Pons (tissue), 1 donor: ENCODE measurements at places on chromosomes 11 and 22.
A peak's percentile ranks its signal among the peaks of the same experiment; 100 is the strongest.

DNA sequence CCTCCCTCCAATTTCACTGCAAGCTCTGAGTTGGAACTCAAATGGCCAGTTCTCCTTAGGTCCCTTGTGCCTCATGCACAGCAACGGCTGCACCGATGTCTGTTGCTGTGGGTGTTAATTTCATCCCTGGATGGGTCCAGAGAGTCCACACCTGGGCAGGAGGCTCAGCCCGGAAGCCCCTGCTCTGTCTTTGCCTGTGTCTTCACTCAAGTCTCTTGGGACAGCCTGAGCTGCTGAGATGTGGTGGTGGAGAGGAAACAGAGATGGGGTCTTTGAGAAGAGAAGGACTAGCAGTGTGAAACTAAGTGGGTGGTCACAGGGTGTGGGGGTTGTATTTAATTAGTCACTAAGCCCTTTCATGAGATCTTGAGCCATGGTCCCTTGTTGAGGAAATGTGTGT is 109.3 kb downstream of the NECTIN1 start:
- DNase-seq = no peak

GRCh38 chr11:134857035-134857434 is 445.0 kb upstream of the B3GAT1 start:
- DNase-seq = no peak

- DNase-seq = peak; percentile 7
Observed at GRCh38 chr22:28773461-28773867, 969 bp downstream of the CCDC117 start.

GRCh38 chr11:64185175-64185692 is 737 bp upstream of the STIP1 start:
- DNase-seq = peak; percentile 86

DNA sequence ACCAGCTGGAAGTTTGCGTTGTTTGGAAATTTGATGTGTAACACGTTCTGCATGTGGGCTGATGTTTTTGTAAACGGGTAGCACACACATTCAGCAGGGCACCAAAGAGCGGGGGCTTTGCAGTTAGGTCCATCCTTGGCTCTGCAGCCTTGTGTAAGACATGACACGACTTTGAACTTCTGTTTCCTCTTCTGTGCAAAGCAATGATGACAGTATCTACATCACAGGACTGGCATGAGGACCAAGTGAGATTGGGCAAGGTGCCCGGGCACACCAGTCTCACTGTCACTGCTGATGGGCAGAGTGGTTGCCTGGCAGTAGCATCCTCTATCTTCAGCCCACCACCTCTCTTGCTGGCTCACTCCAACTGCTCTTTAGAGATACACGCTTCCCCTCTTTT is 3.3 kb downstream of the TCN2 start:
- DNase-seq = no peak

- peak; percentile 85 for DNase-seq
Observed at GRCh38 chr11:127308291-127308690, 307.7 kb upstream of the KIRREL3 start.

DNA sequence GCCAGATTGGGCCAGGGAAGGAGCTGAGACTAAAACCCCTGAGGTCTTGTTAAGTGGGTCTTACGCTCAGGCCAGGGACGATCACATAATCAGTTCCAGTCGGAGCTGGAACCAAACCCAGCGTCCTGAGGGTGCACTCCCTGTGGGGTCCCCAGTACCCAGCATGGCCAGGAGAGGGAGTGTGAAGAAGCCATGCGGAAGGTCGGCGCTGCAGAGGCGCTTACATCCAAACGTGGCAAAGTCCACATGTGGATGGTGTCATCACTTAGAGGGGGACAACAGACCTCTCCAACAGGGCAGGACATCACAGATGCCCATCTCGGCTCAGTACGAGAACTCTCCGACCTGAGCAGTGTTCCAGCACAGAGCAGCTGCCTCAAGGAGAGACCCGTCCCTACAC is 8.3 kb downstream of the ATP5MGL start:
- DNase-seq = no peak

- no peak for DNase-seq
Observed at GRCh38 chr22:28021116-28021997, 102.3 kb upstream of the PITPNB start.

DNA sequence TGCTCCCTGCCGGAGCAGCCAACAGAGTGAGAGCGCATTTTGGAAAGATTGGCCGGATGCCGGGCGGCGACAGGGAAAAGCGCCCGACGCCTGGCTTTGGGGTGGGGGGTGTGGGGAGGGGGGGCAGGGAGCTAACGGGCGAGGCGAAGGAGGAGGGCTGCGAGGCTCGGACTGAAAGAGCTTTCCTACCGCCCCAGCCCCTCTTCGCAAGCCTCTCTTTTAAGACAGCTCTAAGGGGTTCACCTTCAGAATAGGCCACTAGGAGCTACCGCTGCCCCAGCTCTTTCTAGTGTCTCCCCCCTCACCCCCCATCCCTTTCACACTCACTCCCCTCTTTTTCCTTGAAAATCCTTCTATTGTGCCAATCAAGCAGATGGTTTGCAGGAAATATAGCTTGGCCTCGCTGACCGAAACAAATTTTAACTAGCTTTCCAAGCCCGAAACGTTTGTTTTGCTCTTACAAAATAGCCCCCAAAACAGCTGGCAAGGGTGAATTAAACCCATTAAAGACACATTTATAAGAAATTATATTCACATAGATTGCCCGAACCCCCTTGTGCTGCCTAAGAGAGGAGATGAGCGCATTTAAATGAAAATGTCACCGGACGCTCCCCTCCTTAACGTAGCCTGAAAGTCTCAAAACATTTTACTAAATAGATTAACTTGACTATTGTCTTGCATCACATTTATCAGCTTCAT is 3.7 kb upstream of the DBX1 start:
- no peak for DNase-seq

DNA sequence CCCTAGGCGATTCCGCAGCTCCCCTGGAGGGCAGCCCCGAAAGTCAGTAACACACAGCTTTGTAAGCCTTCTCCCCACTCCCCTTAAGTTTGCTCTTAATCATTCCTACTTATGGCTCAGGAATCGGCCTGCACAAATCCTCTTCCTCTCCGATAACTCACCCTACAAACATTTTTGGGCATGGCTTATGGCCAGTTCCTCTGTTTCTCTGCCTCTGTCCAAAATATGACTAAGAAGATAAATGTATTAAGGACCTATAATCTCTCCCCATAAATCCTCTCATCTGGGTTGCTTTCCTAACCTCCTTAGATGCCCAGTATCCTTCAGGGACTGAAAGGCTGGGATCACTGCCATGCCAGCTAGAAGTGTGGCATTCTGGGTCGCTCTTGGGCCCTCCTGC is 41.0 kb downstream of the PAMR1 start:
- DNase-seq = no peak
